ENCODE measurements at places on chromosomes 11 and 22. TPM values are rescaled to one million over a fixed set of nuclear protein-coding genes. Genes with fewer than 3 reads are reported as not detected.
A peak's percentile ranks its signal among the peaks of the same experiment; 100 is the strongest.

GRCh38 chr11:43879789-43880639 is 617 bp upstream of the ALKBH3 start:
- H3K4me3 ChIP-seq, result peak overlapping the region; percentile 91
- H3K27me3 ChIP-seq, result no peaks in the 10 kb centered on the region
- DNase-seq, result no peak
- H3K27ac ChIP-seq, result peak overlapping the region; percentile 55
- H3K36me3 ChIP-seq, result no peaks in the 10 kb centered on the region

- H3K27me3 ChIP-seq, result peaks cover 71% of the 10 kb centered on the region
- H3K27ac ChIP-seq, result no peak overlapping the region
- H3K36me3 ChIP-seq, result no peaks in the 10 kb centered on the region
These were observed 6.3 kb downstream of the NRXN2 start for GRCh38 chr11:64716473-64717267.

GRCh38 chr11:68010090-68011041 is at the start of gene ALDH3B1:
ALDH3B1 (plus strand) TSS chr11:68010327; CDS start chr11:68015298, 4,971 bp downstream.
- peaks cover 5% of the 10 kb centered on the region for H3K36me3 ChIP-seq
- peaks cover 5% of the 10 kb centered on the region for H3K27me3 ChIP-seq
- peak within 1 kb of the TSS; percentile 97 for H3K27ac ChIP-seq
- peak within 1 kb of the TSS; percentile 91 for H3K4me3 ChIP-seq

DNA sequence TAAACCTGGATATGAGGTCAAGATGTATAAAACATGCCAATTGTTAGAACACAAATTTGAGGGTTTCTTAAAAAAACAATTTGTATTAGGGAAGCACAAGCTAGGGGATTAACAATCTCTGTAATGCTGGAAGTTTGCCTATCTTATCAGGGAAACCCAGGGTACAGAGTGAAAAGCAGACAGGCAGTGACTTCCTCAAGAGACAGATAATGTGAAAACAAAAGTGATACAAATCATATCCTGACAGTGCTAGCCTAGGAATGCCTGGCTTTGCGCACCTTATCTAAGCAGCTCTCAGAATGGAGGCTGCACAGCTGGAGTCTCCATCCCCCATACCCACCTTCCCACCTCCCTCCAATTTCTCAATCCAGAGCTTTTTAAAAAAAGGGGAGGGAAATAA is 22.5 kb upstream of the RBX1 start:
- H3K36me3 ChIP-seq, result peaks cover 12% of the 10 kb centered on the region
- H3K4me1 ChIP-seq, result no peaks in the 10 kb centered on the region

GGTLC2 gene
- total RNA-seq, result not detected

GRCh38 chr11:110026858-110027626 is 66.2 kb upstream of the ZC3H12C start:
- DNase-seq, result no peak
- H3K27me3 ChIP-seq, result peaks cover 2% of the 10 kb centered on the region
- no peak overlapping the region for H3K4me3 ChIP-seq
- peaks cover 10% of the 10 kb centered on the region for H3K4me1 ChIP-seq
- H3K27ac ChIP-seq, result no peak overlapping the region

DNA sequence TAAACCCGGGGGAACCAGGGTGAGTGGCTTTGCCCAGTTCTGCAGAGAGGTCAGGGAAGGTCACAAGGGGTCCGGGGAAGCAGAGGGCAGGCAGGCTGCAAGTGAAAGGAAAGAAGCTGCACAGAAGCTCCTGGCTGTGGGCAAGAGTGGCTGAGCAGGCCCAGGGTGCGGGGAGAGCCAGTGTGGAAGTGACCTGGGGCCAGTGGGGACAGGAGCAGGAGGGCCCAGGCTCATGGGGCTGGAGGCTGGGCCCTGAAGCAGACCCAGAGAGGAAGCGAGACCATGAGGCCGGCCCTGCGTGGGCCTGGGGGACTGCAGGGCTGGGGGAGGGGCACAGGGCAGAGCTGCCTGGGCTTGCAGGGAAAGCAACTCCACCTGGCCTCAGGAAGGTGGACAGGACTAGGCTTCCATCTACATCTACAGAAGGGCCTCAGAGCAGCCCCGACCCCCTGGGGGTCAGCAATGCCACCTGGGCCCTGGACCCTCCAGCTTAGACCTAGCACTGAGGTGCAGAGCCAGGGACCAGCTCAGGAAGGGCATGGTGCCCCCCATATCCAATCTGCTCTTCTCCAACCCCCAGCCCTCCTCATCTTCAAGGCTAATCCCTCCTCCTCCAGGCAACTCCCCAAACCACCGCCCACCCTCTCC is 11.6 kb downstream of the IGF2 start:
- H3K36me3 ChIP-seq, result no peaks in the 10 kb centered on the region
- DNase-seq, result no peak
- no peak overlapping the region for H3K4me3 ChIP-seq

DNA sequence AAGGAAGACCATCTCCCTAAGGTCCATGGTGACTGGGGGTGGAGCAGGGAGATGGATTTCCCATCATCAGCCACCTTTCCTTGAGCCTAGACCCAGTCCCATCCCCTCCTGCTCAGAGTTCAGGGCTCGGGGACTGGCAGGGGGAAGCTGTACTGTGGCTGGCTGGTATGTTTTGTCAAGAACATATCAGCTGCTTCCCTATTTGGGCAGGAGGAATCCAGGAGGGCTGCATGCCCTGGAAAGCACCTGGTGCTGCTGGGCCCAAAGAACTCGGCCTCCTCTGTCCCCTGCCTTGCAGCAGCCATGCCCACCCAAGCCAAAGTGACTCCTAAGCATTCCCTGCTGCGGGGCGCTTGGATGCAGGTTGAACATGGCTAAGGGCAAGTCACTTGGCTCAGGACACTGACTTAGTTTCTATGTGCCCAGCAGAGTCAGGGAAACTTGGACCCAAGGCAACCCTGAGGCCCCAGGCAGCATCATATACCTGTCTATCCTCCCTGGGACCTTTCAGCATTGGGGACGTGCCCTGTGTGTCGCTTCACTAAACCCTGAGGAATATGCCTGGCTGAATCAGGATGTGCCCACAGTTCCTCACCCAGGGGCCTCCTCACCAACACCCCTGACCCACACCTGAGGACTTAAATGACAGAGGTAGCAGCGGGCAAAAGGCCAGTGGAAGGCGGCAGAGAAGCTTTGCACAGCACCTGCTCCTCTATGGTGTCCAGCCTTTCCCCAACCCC is 43.1 kb downstream of the BUD13 start:
- no peak for DNase-seq
- peaks cover 34% of the 10 kb centered on the region for H3K27me3 ChIP-seq
- H3K27ac ChIP-seq, result no peak overlapping the region

DNA sequence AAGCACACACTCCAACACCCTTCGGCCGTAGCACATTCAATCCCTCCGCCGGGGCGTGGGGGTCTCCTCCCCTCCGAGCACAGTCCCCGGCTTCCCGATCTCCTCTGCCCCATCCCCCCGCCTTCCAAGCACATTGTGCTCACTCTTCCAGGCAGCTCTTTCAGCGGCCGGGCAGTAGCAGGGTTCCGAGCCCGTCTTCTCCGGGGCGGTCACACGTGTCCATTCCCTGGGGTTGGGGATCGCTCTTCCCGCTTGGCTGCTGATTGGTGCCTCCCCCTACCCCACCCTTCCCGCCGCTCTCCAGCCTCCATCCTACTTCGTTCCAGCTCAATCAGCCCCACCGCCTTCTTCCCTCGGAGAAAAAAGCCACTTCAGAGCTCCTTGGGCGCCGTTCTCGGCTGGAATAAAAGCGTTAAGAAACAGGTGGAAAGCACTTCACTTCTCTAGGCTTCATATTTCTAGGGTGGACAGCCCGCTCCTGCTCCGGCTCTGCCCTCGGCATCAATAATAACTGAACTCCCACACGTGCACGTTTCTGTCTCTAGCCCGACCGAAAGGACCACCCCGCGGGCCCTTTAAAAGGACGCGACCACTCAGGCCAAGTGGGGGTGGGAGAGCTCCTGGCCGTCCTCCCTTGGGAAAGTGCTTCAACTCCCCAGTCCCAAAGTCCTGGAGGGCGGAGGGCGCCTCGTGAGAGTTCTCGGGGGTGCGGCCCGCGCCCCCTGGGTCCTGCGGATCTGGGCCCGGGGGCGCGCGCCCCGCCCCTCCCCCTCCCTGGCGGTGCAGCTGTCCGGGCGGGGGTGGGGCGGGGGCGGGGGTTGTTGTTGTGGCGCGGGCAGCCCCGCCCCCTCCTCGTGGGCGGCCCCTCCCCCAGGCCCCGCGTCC is 464 bp upstream of the CECR2 start:
- no peak for DNase-seq
- H3K36me3 ChIP-seq, result peaks cover 8% of the 10 kb centered on the region
- peaks cover 19% of the 10 kb centered on the region for H3K27me3 ChIP-seq
- H3K4me3 ChIP-seq, result no peak overlapping the region

DNA sequence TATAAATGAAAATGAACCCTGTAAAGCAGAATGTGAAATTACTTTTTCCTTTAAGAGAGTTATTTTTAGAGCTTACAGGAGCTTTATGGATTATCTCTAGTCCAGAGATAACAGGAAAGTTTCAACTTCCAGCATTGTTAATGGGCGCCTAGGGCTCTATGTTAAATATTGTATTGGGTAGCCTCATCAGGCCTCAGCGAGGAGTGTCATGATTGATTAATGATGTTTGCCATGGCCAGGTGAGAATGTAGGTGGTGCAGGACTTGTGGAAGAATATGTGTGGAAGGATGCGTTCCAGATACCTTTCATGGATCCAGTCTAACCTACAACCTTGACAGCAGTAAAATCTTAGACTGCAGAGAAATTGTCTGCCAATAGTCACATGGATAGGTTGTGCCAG is 50.6 kb downstream of the ME3 start:
- no peaks in the 10 kb centered on the region for H3K27me3 ChIP-seq
- DNase-seq, result no peak
- peaks cover 8% of the 10 kb centered on the region for H3K36me3 ChIP-seq
- H3K4me3 ChIP-seq, result no peak overlapping the region
- H3K27ac ChIP-seq, result no peak overlapping the region
- peaks cover 52% of the 10 kb centered on the region for H3K4me1 ChIP-seq

CACNA1I gene
- total RNA-seq, result not detected

APOL1 gene
- 1.1 TPM for total RNA-seq

DNA sequence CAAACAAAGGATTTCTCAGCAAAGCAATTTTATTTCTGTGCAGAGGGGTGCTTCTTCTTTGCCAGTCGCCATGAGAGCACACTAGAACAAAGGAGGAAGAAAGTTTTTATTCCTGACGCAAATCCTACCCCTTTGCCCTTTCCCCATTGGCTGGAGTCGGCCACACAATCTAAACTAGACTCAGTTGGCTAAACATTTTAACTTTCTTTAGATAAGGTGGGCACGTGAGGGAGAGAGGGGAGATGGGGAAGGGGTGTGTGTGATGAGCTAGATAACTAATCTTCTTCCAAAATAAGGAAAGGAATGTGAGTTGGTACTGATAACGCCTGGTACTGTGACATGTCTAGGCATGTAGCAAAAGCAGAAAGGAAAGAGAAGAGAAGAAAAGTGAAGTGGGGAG is 626 bp downstream of the TRIM22 start:
- peak overlapping the region; percentile 97 for H3K27ac ChIP-seq
- peaks cover 36% of the 10 kb centered on the region for H3K36me3 ChIP-seq
- H3K27me3 ChIP-seq, result no peaks in the 10 kb centered on the region
- H3K4me3 ChIP-seq, result peak overlapping the region; percentile 94
- DNase-seq, result no peak

GRCh38 chr11:1797391-1798125 is 33.8 kb upstream of the CTSD start:
- H3K36me3 ChIP-seq, result no peaks in the 10 kb centered on the region
- H3K27ac ChIP-seq, result no peak overlapping the region
- no peak overlapping the region for H3K4me3 ChIP-seq

CHRNA10 gene
- total RNA-seq, result 0.67 TPM

DNA sequence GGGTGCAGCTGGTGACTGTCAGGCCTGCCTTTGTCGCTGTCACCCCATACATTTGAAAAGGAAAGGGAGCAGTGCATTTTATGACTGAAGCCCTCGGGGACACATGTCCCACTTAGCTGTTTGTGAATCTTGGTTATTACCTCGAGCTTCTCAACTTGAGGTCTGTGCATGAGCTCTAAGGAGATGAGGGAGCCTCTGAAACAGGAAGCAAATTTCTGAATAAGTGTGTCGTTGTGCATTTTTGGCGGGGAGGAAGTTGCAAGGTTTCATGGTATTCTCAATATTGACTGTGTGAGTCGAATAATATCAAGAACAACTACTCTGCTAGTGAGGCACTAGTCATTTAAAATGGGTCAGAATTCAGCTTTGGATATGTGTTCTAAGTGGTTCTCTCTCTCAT is 149.7 kb upstream of the PLET1 start:
- H3K27me3 ChIP-seq, result peaks cover 10% of the 10 kb centered on the region
- H3K36me3 ChIP-seq, result no peaks in the 10 kb centered on the region
- H3K27ac ChIP-seq, result no peak overlapping the region
- no peak overlapping the region for H3K4me3 ChIP-seq
- DNase-seq, result no peak

- peak overlapping the region; percentile 84 for H3K4me3 ChIP-seq
- H3K36me3 ChIP-seq, result 0 out of 2 replicates have a peak, but pooled peaks cover 4% of the 10 kb centered on the region
- DNase-seq, result no peak
- H3K27ac ChIP-seq, result no peak overlapping the region
- H3K4me1 ChIP-seq, result peaks cover 24% of the 10 kb centered on the region
These were observed 1.5 kb downstream of the SLC2A11 start for GRCh38 chr22:23859201-23859600.

DDI1 gene
- not detected for total RNA-seq

GRCh38 chr11:36577859-36578258 is 10.1 kb downstream of the RAG1 start:
- no peaks in the 10 kb centered on the region for H3K36me3 ChIP-seq
- peaks cover 9% of the 10 kb centered on the region for H3K4me1 ChIP-seq
- H3K4me3 ChIP-seq, result no peak overlapping the region
- peak; percentile 2 for DNase-seq
- peaks cover 15% of the 10 kb centered on the region for H3K27me3 ChIP-seq

- no peak overlapping the region for H3K27ac ChIP-seq
- DNase-seq, result no peak
- H3K36me3 ChIP-seq, result no peaks in the 10 kb centered on the region
- no peak overlapping the region for H3K4me3 ChIP-seq
- peaks cover 4% of the 10 kb centered on the region for H3K27me3 ChIP-seq
- peaks cover 13% of the 10 kb centered on the region for H3K4me1 ChIP-seq
These were observed 4.0 kb downstream of the TCN1 start for GRCh38 chr11:59862252-59862651.

OR8D4 gene
- not detected for total RNA-seq

GRCh38 chr11:123330071-123330470 is 100.0 kb upstream of the GRAMD1B start:
- no peak for DNase-seq
- H3K27ac ChIP-seq, result no peak overlapping the region
- no peak overlapping the region for H3K4me3 ChIP-seq
- H3K27me3 ChIP-seq, result peaks cover 2% of the 10 kb centered on the region
- H3K36me3 ChIP-seq, result no peaks in the 10 kb centered on the region
- H3K4me1 ChIP-seq, result no peaks in the 10 kb centered on the region

- no peaks in the 10 kb centered on the region for H3K27me3 ChIP-seq
- no peak for DNase-seq
- H3K4me1 ChIP-seq, result peaks cover 22% of the 10 kb centered on the region
- H3K36me3 ChIP-seq, result peaks cover 36% of the 10 kb centered on the region
These were observed 35.6 kb downstream of the BTBD10 start for GRCh38 chr11:13427440-13427839.

- DNase-seq, result no peak
- no peaks in the 10 kb centered on the region for H3K27me3 ChIP-seq
- H3K4me1 ChIP-seq, result peaks cover 41% of the 10 kb centered on the region
- no peaks in the 10 kb centered on the region for H3K36me3 ChIP-seq
These were observed 6.7 kb upstream of the CYTH4 start for GRCh38 chr22:37275622-37276021.
